Activated CD8-positive, alpha-beta T cell treated with anti-CD3 and anti-CD28 coated beads, Interleukin-2, amount 10 ng/mL, durations not matched to agents 7 days and 5 days (primary cell): ENCODE measurements at places on chromosomes 6 and 20. TPM values are rescaled to one million over a fixed set of nuclear protein-coding genes. Genes with fewer than 3 reads are reported as not detected.

The NCOA5 gene
- total RNA-seq: 30.3 TPM

The TCP11 gene
- not detected for total RNA-seq

The ANGPT4 gene
- total RNA-seq: not detected

The OPRL1 gene
- 2.0 TPM for total RNA-seq

The F13A1 gene
- total RNA-seq: not detected

The MYL9 gene
- 0.31 TPM for total RNA-seq

The THEMIS gene
- 144 TPM for total RNA-seq

The C6orf58 gene
- not detected for total RNA-seq

The VSX1 gene
- not detected for total RNA-seq

The SLCO4A1 gene
- total RNA-seq: 79.9 TPM

DNA sequence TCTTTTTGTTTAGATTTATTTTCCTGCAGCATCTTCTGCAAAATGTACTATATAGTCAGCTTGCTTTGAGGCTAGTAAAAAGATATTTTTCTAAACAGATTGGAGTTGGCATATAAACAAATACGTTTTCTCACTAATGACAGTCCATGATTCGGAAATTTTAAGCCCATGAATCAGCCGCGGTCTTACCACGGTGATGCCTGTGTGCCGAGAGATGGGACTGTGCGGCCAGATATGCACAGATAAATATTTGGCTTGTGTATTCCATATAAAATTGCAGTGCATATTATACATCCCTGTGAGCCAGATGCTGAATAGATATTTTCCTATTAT, 3.2 kb downstream of the FOXC1 start:
- DNase-seq: no peak
- H3K36me3 ChIP-seq: peaks cover 6% of the 10 kb centered on the region
- H3K27ac ChIP-seq: no peak overlapping the region
- peaks cover 20% of the 10 kb centered on the region for H3K4me1 ChIP-seq
- no peak overlapping the region for H3K4me3 ChIP-seq
- H3K27me3 ChIP-seq: peaks cover 59% of the 10 kb centered on the region

DNA sequence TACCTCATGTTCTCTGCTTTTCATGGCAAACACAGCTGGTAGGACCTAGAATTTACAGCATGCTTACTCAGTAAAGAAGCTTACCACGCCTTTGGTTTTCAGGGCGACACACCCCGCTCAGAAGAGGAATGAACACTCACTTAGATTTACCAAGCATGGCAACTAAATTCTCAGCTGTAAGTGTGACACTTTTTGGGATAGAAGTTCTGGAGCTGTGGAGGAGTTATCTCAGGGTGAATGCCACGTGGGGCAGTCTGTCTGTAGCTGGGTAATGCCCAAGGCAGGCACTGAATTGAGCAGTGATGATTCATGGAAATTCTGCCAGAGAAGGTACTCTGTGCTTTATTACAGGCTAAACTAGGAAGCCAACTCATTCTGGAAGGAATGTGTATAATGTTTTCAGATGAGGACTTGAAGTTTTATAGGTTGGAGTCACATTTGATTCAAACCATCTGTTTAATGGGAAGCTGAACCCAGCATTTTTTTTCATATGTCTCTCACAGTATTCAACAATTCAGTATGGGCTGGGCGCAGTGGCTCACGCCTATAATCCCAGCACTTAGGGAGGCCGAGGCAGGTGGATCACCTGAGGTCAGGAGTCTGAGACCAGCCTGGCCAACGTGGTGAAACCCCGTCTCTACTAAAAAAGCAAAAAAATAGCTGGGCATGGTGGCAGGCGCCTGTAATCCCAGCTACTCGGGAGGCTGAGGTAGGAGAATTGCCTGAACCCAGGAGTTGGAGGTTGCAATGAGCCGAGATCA, 3.5 kb upstream of the PRIM2 start:
- DNase-seq: no peak
- peaks cover 12% of the 10 kb centered on the region for H3K36me3 ChIP-seq
- H3K27ac ChIP-seq: no peak overlapping the region
- H3K4me3 ChIP-seq: no peak overlapping the region
- H3K4me1 ChIP-seq: peaks cover 12% of the 10 kb centered on the region

DNA sequence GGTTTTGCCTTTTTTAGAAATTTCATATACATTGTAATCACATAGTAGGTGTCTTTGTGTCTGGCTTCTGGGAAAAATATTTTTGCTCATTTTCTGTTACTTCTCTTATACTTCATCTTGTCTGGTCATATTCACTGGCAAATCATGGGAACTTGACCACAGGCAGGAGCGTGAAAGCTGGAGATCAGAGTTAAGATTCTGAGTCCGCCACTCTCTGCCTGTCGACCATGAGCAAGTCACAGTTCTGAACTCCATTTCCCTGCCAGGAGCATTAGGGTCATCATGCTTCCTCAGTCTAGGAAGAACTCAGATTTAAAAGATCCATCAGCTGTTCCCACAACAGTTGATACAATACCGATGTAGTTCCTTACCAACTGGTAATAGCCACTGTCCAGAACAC, 12.4 kb upstream of the SCGN start:
- no peaks in the 10 kb centered on the region for H3K4me1 ChIP-seq
- H3K36me3 ChIP-seq: no peaks in the 10 kb centered on the region
- no peak overlapping the region for H3K27ac ChIP-seq
- DNase-seq: no peak
- no peak overlapping the region for H3K4me3 ChIP-seq

- peaks cover 8% of the 10 kb centered on the region for H3K36me3 ChIP-seq
- DNase-seq: no peak
- H3K27me3 ChIP-seq: peaks cover 5% of the 10 kb centered on the region
- peaks cover 7% of the 10 kb centered on the region for H3K4me1 ChIP-seq
- no peak overlapping the region for H3K27ac ChIP-seq
Measured at GRCh38 chr6:37665304-37665703, 32.4 kb downstream of the MDGA1 start.

- H3K4me1 ChIP-seq: peaks cover 10% of the 10 kb centered on the region
- no peak overlapping the region for H3K4me3 ChIP-seq
- no peak for DNase-seq
- H3K27ac ChIP-seq: no peak overlapping the region
- H3K36me3 ChIP-seq: no peaks in the 10 kb centered on the region
Measured at GRCh38 chr6:5132731-5133130, 47.6 kb downstream of the PPP1R3G start.

- H3K27ac ChIP-seq: no peak overlapping the region
- DNase-seq: no peak
- H3K27me3 ChIP-seq: no peaks in the 10 kb centered on the region
- H3K36me3 ChIP-seq: no peaks in the 10 kb centered on the region
Measured at GRCh38 chr6:101146389-101146788, 247.1 kb upstream of the GRIK2 start.

GRCh38 chr6:112311950-112312547, 35.1 kb upstream of the RFPL4B start:
- peak; percentile 30 for DNase-seq
- H3K4me3 ChIP-seq: no peak overlapping the region
- H3K4me1 ChIP-seq: no peaks in the 10 kb centered on the region
- H3K36me3 ChIP-seq: no peaks in the 10 kb centered on the region
- no peak overlapping the region for H3K27ac ChIP-seq

DNA sequence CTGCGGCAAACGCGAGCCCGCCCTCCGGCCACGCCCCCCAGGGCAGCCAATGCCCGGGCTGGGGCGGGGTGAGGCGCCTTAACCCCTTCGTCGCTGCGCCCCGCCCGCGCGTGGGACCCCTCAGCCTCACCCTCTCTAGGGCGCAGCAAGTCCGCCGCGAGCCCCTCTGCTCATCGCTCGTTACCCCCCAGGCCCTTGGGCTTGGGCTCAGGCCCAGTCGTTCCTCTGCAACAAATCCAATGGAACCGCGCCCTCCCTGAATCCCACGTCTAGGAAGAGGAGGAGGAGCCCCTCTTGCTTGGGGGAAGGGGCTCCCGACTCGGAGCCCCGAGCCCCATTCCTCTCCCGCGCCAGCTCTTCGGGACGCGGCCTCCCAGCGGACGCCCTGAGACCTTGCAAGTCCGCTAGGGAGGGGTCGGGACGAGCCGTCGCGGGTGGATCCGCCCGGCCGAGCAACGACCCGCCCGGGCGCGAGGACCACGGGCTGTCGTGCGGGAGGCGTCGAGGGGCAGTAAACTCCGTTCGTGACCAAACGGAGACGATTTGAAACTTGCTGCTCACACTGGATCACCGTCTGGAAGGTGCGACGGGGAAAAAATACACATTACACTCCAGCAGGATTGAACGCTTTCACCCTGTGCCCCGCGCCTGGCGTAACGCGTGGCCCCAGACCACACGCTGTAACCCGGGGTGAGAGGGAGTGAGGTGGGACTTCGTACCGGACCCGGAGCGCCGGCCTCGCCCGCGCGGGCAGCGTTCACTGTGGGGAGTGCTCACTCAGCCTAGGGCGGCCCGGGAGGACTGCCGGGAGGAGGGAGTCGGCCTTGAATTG, 477 bp upstream of the LZTS3 start:
- peak overlapping the region; percentile 80 for H3K4me3 ChIP-seq
- DNase-seq: peak; percentile 91
- H3K36me3 ChIP-seq: no peaks in the 10 kb centered on the region
- peak overlapping the region; percentile 51 for H3K27ac ChIP-seq
- H3K27me3 ChIP-seq: peaks cover 41% of the 10 kb centered on the region

GRCh38 chr6:10977231-10977968, 66.7 kb downstream of the ELOVL2 start:
- H3K4me3 ChIP-seq: no peak overlapping the region
- no peaks in the 10 kb centered on the region for H3K36me3 ChIP-seq
- H3K27ac ChIP-seq: no peak overlapping the region

- no peak overlapping the region for H3K27ac ChIP-seq
- H3K4me3 ChIP-seq: no peak overlapping the region
- H3K4me1 ChIP-seq: no peaks in the 10 kb centered on the region
Measured at GRCh38 chr6:125415913-125416312, 114.1 kb upstream of the HDDC2 start.

- no peak overlapping the region for H3K4me3 ChIP-seq
- no peaks in the 10 kb centered on the region for H3K36me3 ChIP-seq
- no peaks in the 10 kb centered on the region for H3K27me3 ChIP-seq
Measured at GRCh38 chr20:16777126-16777525, 29.0 kb downstream of the OTOR start.

- H3K27ac ChIP-seq: no peak overlapping the region
- H3K4me1 ChIP-seq: no peaks in the 10 kb centered on the region
- DNase-seq: no peak
- peaks cover 2% of the 10 kb centered on the region for H3K36me3 ChIP-seq
Measured at GRCh38 chr6:128069188-128069587, 168.3 kb upstream of the THEMIS start.

GRCh38 chr6:119501798-119502483, 152.4 kb upstream of the MAN1A1 start:
- DNase-seq: no peak
- H3K27ac ChIP-seq: no peak overlapping the region
- H3K27me3 ChIP-seq: peaks cover 2% of the 10 kb centered on the region
- H3K4me1 ChIP-seq: no peaks in the 10 kb centered on the region
- H3K4me3 ChIP-seq: no peak overlapping the region
- no peaks in the 10 kb centered on the region for H3K36me3 ChIP-seq

DNA sequence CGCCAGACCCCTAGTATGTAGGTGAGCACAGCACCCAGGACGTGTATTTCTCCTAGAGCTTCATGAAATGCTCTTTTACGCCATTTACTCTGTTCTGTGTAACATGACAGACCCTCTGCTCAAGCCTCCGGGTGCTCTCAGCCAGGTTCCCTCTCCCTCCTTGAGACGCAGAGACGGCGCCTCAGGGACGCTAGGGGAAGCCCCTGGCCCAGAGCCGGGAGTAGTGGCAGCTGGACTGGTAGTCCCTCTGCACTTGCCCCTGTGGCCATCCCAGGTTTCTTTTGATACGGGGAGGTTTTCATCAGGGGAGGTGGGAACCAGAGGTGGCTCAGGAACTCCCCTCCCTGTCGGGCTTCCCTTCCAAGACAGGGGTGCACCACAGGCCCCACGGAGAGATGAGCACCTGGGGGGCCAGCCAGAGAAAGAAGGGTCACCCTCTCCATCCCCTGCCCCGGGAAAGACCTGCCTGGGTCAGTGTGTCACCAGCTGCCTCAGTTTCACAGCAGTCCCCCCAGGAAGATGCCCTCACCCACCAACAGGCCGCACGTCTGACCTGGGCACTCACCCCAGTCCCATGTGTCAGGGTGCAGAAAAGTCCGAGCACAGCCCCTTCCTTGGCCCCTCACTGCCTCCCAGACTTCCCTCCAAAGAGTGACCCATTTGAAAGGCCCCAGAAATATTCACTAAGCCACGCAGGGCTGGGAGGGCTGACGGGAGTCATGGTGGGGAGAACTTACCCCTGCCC, 58.1 kb upstream of the AFDN start:
- DNase-seq: no peak
- H3K4me3 ChIP-seq: no peak overlapping the region
- H3K4me1 ChIP-seq: no peaks in the 10 kb centered on the region
- H3K27me3 ChIP-seq: peaks cover 3% of the 10 kb centered on the region
- no peaks in the 10 kb centered on the region for H3K36me3 ChIP-seq

DNA sequence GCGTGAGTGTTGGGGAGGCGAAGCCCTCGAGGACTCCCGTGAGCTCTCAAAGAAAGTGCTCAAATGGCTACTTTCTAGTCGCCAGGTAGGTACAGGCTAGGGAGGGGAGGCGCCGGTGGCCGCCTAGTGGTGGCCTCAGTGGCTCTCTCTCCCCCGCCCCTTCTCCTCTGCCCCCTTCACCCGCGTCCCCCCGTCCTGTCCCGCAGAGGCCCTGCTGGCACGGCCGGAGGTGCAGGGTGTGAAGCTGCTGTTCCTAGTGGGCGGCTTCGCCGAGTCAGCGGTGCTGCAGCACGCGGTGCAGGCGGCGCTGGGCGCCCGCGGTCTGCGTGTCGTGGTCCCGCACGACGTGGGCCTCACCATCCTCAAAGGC, 16.3 kb downstream of the ADISSP start:
- H3K4me1 ChIP-seq: peaks cover 4% of the 10 kb centered on the region
- no peak overlapping the region for H3K4me3 ChIP-seq
- no peak for DNase-seq
- no peak overlapping the region for H3K27ac ChIP-seq
- no peaks in the 10 kb centered on the region for H3K27me3 ChIP-seq
- no peaks in the 10 kb centered on the region for H3K36me3 ChIP-seq

DNA sequence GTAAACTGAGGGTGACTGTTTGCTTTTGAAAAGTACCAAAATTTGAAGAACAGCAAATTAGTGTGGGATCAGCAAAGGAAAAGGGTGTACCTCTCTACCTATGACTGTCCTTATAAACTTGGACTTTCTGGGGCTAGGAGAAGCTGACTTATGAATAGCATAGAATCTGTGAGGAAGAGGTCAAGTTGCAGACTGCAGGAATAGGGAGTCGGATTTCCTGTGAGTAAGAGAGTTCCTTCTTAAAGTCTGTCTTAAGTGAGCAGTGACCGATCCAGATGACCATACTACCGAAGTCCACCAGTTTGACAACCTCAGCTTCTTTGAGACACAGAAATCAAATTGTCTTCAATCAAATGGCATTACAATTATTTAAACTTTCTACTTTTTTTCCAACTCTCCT, 708.7 kb downstream of the UTRN start:
- DNase-seq: no peak
- H3K36me3 ChIP-seq: no peaks in the 10 kb centered on the region
- no peak overlapping the region for H3K27ac ChIP-seq
- peaks cover 12% of the 10 kb centered on the region for H3K27me3 ChIP-seq
- no peaks in the 10 kb centered on the region for H3K4me1 ChIP-seq

GRCh38 chr20:53738039-53738944, 144.7 kb upstream of the ZNF217 start:
- peaks cover 71% of the 10 kb centered on the region for H3K4me1 ChIP-seq
- no peak for DNase-seq
- H3K4me3 ChIP-seq: no peak overlapping the region
- H3K27ac ChIP-seq: peak overlapping the region; percentile 91
